Skeletal muscle tissue (tissue), 5 donors: ENCODE measurements at places on chromosomes 4 and X. TPM values are rescaled to one million over a fixed set of nuclear protein-coding genes. Genes with fewer than 3 reads are reported as not detected.

Gene OCIAD2
- 10.4 TPM for total RNA-seq

Gene SOX3
- not detected for total RNA-seq

Gene SOWAHB
- under 0.01 TPM for total RNA-seq

Gene SPANXN4
- not detected for total RNA-seq

Gene SH3RF1
- 13.6 TPM for total RNA-seq

Gene TRPC5OS
- total RNA-seq, result not detected

Gene DCAF8L2
- not detected for total RNA-seq

Gene DCAF12L1
- total RNA-seq, result 2.6 TPM

Gene DUSP21
- total RNA-seq, result not detected

Gene SERPINA7
- total RNA-seq, result not detected

Gene KLB
- total RNA-seq, result 1.0 TPM

Gene CSAG1
- total RNA-seq, result not detected

Gene TLR6
- 1.0 TPM for total RNA-seq

Gene TBX22
- under 0.01 TPM for total RNA-seq

Gene FGA
- total RNA-seq, result 3.7 TPM

Gene TMEM31
- not detected for total RNA-seq

Gene TIGD4
- total RNA-seq, result 2.1 TPM

Gene TMEM144
- total RNA-seq, result 2.6 TPM

Gene COL4A5
- 17.2 TPM for total RNA-seq

Gene KCTD8
- not detected for total RNA-seq
